ENCODE measurements at places on chromosomes 6 and 20.
A peak's percentile ranks its signal among the peaks of the same experiment; 100 is the strongest.

- DNase-seq: no peak
These were observed 32.5 kb upstream of the TRERF1 start for GRCh38 chr6:42484261-42484660.

- no peak for DNase-seq
These were observed 27.3 kb upstream of the LAMA2 start for GRCh38 chr6:128855581-128856085.

DNA sequence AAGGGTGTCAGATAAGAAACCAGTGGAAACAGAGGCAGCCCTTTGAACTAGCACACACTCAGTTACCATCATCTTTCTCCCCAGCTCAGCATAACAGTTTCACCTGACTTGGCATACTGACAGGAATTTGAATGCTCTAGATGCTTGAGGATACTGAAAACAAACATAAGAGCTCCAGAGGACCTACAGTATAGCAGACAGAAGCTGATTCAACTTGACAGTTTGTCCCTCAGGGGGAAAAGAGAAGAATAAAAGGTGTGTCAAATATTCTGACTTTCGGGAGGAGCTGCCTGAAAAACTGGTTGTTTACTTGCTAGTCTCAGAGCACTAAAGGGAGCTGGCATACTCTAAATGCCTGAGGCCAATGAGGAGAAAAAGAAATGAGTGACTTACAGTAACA is 35.1 kb downstream of the EYS start:
- no peak for DNase-seq

GRCh38 chr6:25749837-25750236 is 4.7 kb upstream of the SLC17A4 start:
- no peak for DNase-seq

DNA sequence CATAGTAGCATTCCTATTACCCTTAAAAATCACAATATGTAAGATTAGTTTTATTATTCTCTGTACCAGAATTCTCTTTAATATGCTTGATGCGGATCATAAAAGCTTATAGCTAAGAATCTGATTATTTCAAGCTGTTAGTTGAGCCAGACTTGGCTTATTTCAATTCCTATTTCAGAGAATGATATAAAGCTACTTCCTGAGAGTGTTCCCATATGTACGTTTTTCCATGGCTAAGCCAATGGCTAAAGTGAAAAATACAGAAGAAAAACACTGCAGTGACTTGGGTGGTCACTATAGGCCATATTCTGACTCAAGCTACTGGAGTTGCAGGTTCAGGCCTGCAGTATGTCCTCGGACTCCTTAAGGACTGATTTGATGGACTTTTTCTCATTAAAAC is 97.9 kb upstream of the EEF1E1 start:
- DNase-seq: no peak

DNA sequence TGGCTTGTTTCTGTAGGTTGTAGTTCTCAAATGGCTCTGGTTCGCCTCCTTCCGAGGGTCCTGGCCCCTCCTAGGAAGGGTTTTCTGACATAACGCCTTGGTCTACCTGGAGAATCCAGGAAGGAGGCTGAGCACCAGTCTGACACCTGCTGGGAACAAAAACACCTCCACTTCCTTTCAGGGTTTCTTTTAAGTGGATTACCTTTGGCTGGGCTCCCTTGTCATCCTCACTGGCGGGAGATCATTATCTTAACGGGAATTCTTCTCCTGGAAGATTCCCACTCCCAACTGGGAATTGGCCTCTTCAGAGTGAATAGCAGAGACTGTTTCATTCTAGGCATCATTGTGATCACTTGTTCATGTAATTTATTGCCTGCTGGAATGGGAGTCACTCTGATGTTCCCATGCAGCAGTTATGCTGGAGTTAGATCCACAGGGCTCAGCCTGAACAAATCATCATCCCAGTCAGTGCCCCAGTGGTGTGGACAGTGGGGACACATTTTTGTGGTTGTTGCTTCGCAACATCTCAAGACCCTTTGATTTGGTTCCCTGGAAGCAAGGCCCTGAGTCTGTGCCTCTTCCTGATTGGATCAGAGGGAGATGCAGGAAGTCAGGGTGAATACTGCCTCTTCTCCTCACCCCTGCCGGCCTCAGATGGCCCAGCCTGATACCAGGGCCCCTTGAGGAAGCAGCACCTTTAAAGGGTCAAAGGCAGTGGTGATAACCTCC is 49.1 kb downstream of the LYRM2 start:
- DNase-seq: no peak

DNA sequence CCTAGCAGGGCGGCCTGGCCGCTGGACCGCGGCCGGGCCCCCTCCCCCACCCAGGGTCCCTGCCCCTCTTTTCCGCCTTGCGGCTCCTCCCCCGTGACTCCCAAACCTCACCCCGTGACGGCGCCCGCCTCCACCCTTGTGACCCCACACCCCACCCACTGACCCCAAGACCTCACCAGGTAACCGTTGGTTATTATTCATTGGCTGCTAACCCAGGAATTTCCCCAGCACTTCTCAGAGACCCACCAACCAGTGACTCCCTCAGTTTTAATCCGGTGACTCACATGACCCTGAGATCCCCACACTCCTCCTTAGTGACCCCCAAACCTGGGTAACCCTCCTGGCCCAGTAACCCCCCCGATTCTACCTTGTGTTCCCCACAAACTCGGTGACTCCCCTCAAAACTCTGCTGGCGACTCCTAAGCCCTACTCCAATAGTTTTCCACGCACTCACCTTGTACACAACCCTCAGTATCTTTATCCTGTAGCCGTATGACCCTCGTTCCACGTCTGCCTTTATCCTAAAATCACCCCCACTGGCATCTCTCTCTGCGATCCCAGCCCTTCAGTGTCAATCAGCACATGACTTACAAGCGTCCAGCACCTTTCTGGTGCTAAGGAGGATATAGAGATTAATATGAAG is 534 bp downstream of the ZNF76 start:
- peak; percentile 52 for DNase-seq

Data from stimulated activated CD4-positive, alpha-beta T cell treated with anti-CD3 and anti-CD28 coated beads, Interleukin-15, amount 100 ng/mL, for 1 hour (primary cell).